Cerebellar nuclear complex (tissue), 1 donor: ENCODE measurements at places on chromosomes 5 and 9.

DNA sequence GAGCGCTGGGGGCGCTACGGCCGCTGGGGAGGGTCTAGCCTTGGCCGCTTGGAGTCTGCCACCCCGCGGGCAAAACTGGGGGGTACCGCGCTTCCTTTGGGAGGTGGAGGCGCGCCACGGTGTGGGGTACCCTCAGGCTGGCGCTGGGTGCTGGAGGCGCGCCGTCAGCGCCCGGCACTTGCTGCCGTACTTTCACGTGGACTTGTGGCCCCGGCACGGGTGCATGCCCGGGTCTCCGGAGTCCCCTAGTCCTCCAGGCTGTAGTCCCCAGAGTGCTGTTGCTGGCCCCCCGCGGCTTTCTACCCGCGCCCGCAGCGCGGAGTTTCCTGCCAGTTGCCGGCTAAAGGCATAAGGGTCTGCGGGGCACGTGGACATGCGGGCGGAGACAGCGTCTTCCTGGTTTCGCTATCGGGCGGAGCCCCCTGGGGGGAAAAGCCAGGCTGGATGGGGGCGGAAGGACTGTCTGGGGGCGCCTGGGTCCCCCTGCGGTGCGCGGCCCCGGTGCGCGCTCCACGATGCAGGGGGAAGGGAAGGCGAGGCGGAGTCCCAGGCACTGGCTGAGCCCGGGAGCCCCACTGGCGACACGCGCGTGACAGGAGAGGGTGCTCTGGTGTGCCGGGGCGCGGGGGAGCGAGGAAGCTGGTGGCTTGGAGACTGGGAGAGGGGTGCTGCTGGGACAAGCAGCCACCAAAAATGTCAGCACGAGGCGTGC is 666 bp downstream of the PPARGC1B start:
- no peak for DNase-seq

DNA sequence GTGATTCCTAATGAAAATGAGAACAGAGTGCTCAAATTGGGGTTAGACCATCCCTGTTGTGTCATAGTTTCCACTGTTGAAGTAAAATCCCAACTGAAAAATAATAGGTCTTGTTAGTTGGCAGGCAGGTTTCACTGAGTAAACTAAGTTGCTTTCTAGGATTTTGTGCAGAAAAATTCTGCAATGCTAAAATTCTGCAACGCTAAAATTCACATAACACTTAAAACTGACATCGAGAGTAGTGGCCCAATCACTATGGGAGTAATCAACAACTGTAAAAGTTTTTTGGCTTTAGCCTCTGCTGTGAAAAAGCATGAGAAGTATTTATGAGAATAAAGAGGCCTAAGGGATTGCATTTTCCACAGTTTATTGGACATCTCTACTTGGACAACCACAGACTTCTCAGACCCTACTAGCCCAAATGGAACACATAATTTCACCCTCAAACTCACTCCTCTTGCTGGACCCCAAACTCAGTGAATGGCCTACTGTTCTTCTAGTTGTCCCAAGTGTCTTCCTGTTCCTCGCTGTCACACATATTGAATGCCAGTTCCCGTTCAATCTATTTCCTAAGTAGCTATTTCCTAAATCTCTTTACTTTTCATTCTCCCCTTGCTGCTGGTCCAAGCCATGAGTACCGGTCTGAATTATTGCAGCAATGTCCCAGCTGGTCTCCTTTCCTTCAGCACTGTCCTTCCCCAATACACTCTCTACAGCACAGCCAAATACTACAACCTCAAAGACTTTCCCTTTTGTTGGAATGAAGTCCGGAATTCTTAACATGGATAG is 355.4 kb downstream of the PDE4D start:
- DNase-seq, result no peak

DNA sequence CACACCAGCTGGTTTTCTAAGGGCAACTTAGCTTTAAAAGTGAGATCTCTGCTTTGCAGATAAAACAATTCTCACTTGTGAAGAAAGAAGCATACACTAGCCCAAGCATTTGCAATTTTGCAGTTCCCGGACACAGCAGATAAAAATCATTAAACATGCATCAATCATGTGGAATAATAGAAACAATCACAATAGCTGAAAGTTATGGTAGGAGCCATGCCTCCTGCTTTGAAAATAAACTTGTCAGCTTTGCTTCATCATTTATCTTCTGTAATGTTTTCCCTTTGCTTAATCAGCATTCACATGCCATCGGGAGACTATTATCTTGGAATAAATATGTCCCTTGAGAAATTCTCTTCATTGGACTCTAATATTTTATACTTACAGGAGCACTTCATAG is 60.3 kb upstream of the DAB2 start:
- DNase-seq, result no peak

- DNase-seq, result no peak
These were observed 80.2 kb downstream of the NTNG2 start for GRCh38 chr9:132241840-132242620.

- no peak for DNase-seq
These were observed 178.1 kb downstream of the SGCD start for GRCh38 chr5:156505101-156505500.

DNA sequence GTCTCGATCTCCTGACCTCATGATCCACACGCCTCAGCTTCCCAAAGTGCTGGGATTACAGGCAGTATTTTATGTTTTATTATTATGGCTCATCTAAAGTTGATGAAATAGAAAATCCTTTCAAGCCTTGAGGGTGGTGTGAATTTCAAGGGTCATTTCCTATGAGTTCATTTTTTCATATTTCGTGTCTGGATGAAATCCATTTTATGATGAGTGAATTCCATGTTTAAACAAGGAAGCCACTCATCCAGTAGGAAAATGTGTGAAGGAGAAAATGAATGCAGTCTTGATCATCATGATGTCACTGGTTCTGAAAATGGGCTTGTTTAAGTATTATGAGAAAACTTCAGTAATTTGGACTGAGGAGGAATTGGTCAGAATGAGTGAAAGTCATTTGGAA is 74.6 kb upstream of the ZSWIM6 start:
- no peak for DNase-seq

- DNase-seq, result no peak
These were observed 195.8 kb downstream of the ERCC6L2 start for GRCh38 chr9:96071076-96071814.

GRCh38 chr9:32500768-32501167 is 25.2 kb downstream of the RIGI start:
- no peak for DNase-seq

DNA sequence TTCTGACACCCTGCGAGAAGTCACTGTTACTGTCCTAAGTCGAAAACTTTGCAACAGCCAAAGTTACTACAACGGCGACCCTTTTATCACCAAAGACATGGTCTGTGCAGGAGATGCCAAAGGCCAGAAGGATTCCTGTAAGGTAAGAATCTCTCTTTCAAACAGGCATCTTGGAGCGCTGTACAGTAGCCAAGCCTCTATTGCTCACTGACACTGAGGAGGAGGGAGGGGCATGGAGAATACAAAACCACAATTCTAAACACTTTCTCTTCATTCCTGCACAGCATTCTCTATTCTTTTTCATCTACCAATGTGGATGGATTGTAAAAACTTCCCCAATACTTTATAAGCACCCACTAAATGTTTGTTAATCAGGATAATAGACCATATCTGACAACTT is 7.4 kb downstream of the GZMK start:
- no peak for DNase-seq

GRCh38 chr9:127682351-127683136 is 24.2 kb upstream of the CFAP157 start:
- no peak for DNase-seq

- no peak for DNase-seq
These were observed 188.6 kb downstream of the PDE4D start for GRCh38 chr5:59704936-59705335.
